ENCODE measurements at places on chromosomes 5 and 9.

DNA sequence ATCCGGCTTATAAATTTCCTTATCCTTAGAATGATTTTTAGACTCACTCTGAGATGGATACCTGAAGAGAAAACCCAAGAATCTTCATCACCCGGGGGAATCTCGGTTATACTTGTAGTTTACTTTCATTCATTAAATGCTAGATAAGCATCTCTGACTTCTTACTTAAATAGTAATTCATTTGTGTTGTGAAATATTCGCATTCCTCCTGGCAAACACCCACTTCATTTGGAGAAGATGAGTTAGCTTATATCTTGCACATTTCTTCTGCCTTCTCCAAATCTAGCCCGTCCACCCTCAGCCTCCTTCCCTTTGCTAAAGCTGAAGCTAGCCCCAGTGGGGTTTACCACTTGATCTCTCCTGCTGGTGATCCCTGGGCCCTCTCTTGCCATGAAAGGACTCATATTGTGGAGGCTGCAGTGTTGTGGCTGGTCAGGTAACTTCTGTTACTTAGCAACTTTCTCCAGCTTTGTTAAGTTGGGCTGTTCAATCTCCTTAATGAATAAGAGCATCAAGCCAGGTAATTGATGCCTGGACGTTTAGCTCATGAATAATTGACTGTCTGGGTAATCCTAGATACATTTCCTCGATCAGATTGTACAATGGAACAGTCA, 11.3 kb upstream of the POU4F3 start:
- DNase-seq = no peak

GRCh38 chr9:133861692-133862091, 123.5 kb upstream of the SARDH start:
- no peak for DNase-seq

DNA sequence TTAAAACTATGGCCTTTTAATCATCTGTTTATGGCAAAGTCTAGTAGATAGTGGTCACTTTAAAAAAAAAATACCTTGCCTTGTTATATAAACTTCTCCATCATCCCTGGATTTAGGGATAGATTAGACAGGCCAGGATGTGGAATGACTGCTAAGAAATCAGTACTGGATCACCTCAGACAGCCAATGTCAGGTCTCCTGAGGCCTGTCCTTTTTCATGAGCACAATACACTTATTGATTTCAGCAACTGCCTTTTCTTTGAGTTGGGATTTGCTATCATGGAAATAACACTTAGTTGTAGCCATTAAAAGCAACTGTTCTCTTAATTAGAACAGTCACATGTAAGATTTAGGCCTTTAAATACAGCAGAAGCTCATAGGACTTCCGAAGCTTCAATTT, 77.9 kb downstream of the NLN start:
- no peak for DNase-seq

DNA sequence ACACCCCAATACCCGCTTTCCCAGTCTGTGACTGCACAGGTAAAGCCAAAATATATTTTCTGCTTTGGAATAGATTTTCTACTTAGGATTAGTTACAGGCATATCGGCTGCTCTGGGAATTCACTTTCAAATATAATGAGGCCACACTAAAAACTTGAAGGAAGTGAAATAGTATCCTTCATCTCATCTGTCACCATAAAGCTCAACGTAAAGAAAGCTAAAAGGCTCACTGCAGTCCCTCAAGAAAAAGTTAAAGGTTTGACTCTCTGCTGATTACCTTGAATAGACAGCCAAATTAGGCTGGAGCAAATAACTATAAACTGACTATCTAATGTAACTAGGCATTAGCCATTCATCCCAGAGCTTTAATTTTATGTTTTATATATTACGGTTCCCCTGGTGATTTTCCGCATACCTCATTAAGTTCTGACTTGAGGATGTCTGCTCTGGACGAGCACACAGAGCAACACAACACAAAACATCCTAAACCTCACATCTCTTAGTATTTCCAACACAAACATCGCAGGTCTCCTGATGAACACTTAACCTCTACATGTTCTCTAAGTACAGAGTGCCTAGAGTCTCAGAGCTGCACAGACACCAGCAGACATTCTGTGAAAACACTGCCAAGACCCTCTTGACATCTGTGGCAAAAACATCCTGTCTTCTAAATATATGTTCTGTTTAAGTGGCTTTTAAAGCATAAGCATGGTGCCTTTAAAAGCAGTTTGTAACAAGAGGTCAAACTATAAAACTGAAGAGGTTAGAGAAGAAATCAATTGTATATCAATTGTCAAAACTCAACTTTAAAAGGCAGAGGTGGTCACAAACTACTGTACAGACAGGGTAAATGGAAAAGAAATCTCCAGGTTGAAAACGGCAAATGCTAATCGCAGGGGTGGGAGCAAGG, 35.4 kb downstream of the ELAVL2 start:
- DNase-seq = no peak

DNA sequence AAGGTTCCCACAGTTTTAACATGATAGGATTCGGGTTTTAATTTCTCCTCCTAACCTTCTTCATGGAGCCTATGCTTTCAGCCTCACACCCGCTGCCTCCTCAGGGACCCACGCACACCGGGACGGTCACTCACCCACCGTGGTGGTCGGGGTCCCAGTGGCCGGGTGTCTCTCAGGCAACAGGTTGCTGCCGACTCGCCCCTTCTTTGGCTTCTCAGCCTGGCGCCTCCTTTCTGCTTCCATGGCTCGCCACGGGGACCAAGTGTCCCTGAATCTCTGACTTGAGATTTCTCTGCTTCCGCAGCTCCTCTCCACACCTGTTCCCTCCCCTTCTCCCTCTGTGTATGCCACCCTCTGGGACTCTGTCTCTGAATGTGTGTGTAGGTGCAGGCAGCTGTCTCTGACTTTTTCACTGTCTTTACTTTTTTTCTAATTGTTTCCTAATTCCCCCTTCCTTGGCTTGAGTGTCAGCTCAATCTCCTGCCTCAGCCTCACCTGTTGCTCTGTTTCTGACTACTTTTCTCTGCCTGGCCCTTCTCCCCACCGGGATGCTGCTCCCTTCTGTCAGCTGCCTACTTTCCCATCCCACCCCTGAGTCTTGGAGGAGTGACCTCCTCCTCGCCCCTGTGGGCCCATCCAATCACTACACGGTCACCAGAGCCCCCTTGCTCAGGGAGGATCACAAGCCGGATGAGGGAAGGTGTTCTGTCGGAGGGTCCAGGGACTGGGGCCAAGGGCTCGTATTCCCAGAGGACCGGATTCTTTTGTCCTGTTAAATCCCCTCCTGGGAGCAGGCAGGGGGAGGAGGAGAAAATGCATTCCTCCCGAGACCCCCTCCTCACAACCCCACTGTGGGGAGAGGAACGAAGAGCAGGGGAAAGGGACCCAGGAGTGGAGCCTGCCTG, at the start of gene PROP1:
TSS of gene PROP1 (minus strand) at position 552 of the 905 bp plus-strand sequence. CDS start at position 243, 309 bp downstream.
- DNase-seq = no peak

- no peak for DNase-seq
These were observed 90.8 kb downstream of the ERCC6L2 start for GRCh38 chr9:95966306-95966705.

- no peak for DNase-seq
These were observed 16.1 kb downstream of the LIFR start for GRCh38 chr5:38540314-38540713.

DNA sequence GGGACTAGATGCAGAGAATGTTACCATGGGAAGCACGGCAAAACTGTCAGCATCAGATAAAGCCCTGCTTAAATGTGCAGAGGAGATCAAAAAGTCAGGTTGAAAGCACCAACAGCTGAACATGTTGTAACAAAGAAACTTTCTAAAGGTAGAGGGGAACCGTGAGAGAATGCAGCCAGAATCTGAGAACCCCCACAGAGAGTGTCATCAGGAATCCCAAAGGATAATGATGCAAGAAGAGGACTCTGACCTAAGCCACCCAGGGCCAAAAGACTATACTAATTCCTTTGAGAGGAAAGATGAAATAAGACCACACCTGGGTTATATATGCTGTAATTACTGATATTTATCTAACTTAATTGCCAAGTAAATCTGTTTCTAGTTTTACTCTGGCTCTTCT, 116.6 kb downstream of the PCSK1 start:
- DNase-seq = no peak

DNA sequence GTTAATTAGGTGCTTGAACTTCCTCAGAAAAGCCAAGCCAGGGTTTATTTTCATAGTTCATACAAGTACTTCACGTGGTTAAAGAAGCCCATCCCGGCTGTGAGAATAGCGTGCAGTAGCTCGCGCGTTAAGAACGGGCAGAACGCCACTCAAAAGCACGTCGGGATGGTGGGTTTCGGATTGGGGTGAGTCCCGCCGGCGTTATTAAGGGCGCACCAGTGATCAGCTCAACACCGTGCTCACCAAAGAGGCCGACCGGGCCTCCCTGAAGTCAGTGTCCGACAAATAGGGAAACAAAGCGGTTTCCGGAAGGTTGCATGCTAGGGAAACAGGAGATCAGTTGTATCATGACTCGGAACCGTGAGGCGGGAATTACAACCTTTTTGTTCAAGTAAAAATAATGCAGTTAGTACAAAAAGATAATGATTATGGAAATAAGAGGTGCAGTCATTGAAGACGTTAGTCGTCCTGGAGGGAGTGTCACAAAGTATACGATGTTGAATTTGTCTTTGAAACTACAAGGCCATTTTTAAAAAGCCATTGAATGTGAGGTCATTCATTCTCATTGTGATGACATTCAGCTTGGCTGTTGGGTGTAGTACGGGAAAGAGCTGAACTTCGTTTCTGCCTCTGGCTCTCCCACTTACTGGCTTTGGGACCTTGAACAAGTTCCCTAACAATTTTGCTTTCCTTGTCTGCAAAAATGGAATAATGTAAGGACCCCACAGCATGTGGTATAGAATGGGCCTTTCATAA, 992 bp downstream of the SETD9 start:
- DNase-seq = peak; percentile 23

DNA sequence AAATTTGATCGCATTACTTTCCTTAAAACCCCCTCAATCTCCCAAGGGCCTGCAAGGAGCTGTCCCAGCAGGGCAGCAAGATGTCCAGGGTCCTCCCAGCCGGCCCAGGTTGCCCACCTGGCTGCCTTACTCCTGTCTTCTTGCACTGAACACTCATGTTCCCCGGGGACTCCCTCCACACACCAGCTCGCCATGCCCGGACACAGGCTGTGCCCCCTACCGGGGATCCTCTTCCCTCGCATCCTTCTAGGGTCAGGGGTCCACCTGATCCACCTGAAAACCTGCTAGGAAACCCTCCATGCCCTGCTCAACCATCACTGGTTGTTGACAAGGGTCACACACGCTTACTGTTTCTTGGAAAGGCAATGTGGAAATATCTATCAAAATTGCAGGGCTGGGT, 172.0 kb upstream of the MSX2 start:
- DNase-seq = no peak

GRCh38 chr5:177546258-177546741, 8.1 kb downstream of the FAM193B start:
- DNase-seq = peak; percentile 99

DNA sequence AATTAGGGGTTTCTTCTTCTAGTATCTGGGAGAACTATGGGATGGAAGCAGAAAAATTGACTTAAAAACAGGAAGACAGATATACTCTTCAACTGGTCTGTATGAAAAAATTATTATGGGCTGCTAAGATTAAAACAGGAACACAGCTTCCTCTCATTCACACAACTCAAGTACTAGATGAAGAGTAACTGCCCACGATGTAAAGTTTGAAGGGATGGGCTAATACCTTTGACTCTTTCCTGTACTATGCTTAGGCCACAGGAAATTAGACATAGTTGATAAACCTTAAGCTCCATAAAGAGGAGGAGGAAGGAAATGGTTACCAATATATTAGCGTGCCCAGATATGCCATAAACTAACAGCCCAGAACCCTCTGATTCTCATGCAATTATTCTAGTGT, 88.6 kb downstream of the ANKRD31 start:
- no peak for DNase-seq

GRCh38 chr5:89444088-89444487, 561.1 kb upstream of the MEF2C start:
- DNase-seq = no peak

DNA sequence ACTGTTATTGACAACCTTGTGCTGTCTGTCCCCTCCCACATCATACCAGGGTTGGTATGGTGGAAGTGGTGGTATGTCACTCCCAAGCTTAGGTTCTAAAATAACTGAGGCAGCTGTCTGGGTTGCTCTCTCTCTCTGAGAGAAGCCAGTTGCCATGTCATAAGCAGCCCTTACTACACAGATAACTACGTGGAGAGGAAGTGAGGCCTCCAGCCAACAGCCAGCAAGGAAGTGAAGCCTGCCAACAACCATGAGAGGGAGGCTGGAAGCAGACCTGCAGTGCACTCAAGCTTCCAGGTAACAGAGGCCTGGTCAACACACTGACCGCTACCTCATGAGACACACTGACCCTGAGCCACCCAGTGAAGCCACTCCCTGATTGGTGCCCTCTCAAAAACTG, 18.6 kb downstream of the CTNNAL1 start:
- DNase-seq = peak; percentile 17

DNA sequence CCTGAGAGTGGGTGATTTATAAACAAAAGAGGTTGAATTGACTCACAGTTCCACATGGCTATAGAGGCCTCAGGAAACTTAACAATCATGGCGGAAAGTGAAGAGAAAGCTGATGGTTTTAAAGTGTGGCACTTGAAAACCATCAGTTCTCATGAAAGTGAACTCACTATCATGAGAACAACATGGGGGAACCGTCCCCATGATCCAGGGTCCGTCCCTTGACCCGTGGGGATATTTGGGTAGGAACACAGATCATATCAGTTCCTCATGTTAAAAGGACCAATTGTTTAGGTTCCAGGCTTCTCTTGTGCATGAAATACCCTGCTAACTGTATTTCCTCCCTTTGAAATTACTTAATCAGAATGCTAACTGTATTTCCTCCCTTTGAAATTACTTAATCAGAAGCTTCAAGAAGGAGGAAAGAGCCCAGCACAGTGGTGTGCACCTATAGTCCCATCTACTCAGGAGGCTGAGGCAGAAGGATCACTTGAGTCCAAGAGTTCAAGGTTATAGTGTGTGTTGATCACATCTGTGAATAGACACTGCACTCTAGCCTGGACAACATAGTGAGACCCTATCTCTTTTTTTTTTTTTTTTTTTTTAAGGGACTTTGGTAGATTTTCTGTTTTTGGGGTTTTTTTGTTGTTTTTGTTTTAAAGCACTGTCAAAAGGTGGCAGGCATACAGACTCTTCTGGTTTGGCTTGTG, 24.8 kb downstream of the TTC1 start:
- no peak for DNase-seq

DNA sequence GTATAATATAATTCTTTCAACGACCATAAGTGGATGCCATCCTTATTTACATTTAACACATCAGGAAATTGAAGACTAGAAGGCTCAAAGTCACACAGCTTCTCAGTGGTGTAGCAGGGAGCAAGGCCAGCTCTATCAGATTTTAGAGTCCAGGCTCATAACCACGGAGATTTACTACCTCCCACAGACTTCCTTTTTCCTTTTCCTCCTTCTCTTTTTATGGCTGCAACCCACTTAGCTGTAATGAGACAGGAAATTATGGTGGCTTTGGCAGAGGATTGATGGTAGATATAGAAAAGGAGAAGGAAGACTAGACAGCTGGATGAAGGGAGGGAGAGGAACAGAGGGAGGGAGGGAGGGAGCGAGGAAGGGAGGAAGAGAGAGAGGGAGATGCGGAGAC, 47.4 kb downstream of the SPEF2 start:
- no peak for DNase-seq

Measured in AG10803 (cell line).